ENCODE measurements at places on chromosomes 1 and 21.

GRCh38 chr1:21200767-21201166, 24.1 kb upstream of the EIF4G3 start:
- DNase-seq, result no peak

GRCh38 chr1:81430955-81431623, 369.6 kb upstream of the ADGRL2 start:
- no peak for DNase-seq

GRCh38 chr1:23562137-23562876, 3.0 kb upstream of the ID3 start:
- peak; percentile 98 for DNase-seq

DNA sequence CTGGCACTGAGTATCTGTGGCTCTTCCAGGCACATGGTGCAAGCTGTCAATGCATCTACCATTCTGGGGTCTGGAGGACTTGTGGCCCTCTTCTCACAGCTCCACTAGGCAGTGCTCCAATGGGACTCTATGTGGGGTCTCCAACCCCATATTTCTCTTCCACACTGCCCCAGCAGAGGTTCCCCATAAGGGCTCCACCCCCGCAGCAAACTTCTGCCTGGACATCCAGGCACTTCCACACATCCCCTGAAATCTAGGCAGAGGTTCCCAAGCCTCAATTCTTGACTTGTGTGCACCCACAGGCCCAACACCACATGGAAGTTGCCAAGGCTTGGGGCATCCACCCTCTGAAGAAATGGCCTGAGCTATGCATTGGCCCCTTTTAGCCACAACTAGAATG, 18.8 kb downstream of the ODF2L start:
- DNase-seq, result no peak

DNA sequence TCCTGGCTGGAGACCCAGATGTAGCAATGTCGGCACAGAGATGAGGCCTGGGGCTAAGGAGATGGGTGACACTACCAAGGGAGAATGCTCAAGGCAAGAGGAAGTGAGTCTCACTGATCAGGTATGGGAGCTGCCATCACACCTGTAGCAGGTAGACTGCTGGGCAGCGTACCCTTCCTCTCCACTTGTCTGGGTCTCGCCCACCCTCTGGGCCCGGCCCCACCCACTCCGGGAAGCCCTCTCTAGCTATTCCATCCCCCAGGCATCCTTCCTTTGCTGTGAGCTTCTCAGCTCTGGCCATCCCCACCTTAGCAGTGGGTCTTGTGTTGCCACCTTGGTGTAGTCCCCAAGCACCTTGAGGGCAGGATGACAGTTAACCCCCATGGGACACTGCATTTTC, 87.7 kb upstream of the EDN2 start:
- DNase-seq, result no peak

DNA sequence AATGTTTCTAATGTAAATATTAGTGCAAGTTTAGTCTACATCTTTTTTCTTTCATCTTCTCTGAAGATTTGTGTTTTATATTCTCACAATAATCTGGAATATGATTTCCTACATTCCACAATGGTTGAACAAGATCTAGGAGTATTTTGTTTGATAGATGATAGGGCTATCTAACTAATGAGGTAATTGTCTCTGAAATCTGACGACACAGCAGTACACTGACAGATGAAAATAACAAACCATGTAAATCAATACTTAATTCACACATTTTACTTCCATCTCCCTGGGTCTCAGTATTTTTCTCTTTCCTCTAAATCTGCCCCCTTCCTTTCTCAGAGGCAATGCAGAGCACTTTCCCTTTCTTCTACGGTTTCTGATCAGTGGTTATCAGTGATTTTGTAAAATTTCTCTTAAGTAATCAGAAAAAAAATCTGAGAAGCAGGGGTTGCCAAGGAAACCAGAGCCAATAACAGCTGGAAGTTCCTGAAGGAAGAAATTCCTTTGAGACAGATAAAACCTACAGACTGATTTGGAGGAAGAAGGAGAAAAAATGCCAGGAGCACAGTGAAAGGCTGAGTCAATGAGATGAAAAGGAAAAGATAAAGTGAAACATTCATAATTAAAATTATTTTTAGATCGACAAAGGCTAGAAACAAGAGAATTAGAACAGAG, 7.3 kb upstream of the ANKRD13C start:
- DNase-seq, result no peak

DNA sequence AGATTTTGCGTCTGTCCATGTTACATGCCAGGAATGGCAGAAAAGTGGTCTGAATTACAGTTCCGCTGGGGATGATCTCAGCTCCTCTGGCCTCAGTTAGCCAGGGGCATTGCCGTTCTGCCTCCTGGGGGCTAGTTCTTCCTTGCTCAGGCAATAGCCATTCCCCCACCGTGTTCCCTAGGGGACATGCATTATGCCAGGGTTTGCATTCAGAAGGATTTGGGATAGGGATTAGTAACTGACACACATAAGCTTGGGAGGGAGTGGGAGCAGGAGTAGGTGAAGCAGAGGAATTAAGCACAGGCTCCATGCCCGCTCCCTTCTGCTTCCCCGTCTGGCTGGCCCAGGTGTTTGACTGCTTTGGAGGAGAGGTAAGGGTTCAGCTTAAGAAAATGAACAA, 12.7 kb downstream of the LRRC71 start:
- DNase-seq, result no peak

DNA sequence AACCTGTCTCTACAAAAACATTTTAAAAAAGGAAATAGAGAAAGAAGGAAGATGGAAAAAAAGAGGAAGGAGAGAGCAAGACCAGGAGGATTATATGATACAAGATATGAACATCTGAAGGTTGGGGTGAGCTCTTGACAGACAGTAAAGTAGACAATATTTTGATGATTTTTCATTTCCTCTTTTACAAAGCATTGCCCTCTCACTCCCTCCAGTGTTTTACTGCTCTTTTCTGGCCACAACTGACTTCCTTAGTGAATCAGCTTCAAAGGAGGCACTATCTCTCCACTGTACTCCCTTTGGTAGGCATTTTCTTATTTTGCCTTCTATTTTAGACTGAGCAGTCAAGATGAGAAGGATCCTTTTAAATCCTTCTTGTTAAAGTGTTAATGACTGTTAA, 296.7 kb downstream of the KCTD3 start:
- no peak for DNase-seq

DNA sequence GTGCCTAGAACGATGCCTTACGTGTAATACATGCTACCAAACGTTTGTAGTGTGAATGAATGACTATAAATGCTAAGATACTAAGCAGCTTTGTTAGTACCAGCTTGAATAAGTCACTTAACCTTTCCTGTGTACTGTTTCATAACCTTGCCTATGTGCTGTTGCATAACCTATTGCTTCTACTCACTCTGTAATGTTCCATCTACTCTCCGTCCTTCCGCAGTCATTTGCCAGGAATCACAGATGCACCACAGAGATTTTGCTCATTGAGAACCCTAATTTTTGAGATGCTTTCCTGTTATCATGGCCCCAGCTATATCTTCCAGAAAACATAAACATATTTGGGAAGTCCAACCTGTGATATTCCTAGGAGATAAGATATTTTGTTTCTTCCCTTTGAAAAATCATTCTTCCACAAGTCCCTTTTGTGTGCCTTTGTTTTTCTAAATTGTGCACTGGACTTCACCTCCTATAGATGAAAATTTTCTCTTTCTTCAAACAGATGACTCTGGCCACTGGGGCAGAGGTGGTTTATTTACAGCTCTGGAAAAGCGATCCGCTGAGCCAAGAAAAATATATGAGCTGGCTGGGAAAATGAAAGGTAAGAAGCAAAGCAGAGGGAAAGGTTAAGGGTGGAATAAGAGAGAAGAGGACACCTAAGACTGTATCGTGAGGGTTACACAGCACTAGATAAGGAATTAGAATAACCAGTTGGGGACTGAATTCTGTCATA, 44.8 kb downstream of the CHD1L start:
- DNase-seq, result no peak

GRCh38 chr1:18200918-18201317, 93.3 kb downstream of the IGSF21 start:
- DNase-seq, result no peak

GRCh38 chr1:55007625-55008024, 8.9 kb downstream of the BSND start:
- no peak for DNase-seq

GRCh38 chr1:91804546-91805023, 81.4 kb downstream of the TGFBR3 start:
- no peak for DNase-seq

DNA sequence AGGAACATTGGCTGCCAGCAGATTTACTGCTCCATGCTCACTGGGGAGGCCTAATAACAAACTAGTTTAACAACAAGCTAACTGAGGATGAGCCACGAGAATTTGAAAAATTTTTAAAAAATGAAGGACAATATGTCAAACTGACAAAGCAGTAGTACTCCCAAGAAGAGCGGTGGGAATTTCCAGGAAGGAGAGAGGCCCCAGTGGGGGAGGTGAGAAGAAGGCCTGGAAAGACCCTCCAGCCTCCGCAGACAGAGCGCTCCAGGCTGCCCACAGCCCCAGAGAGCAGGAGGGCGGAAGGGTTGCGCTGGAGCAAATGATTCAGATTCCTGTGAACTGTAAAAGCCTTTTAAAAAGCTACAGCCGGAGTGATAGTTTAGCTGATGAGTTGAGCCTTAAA, 78.5 kb downstream of the SIPA1L2 start:
- DNase-seq, result no peak

DNA sequence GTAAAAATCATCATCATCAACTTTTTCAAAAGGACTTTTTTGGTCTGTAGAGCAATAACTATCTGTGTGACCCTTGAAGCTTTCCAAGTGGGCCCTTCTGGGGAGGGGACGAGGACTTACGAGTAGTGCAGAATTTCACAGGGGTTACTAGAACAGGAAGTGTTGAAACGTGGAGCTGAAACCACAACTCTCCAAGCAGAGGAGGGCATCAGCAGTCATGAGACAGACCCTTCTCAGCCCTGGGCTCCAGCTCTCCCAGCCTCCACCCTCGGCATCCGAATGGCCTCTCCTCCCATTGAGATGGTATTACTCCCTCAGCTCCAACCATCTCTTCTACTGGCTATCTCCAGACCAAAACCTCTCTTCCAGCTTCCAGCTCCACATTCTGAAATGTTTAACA, 3.6 kb downstream of the FAM89A start:
- DNase-seq, result no peak

DNA sequence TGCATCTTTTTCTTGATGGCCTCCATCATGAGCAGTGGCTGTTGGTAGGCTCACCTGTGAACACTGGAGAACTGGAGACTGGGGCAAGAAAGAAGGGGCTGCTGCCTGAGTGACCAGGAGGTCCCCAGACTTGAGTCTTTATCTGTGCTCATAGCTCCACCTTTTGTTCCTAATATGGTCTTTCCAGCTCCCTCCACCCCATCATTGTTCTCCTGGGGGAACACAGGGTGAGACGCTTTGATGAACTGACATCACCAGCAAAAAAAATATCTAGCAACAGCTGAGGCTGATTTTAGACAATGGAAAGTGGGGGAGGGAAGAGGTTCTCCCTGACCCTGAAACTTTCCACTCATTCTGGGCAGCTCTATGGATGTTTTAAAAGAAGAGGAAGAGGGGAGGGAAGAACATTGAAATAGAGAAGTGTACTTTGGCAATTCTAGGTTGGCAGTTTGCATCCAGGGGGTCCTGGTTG, at the start of gene TPM3:
Gene TPM3, minus strand, starts transcription at position 111 of the 472 bp plus-strand sequence. Its CDS starts 82 bp downstream, at position 29.
- DNase-seq, result no peak

- no peak for DNase-seq
Observed at GRCh38 chr21:31141389-31142000, 103.2 kb upstream of the KRTAP19-8 start.

- no peak for DNase-seq
Observed at GRCh38 chr1:43573066-43573800, 42.5 kb downstream of the PTPRF start.

DNA sequence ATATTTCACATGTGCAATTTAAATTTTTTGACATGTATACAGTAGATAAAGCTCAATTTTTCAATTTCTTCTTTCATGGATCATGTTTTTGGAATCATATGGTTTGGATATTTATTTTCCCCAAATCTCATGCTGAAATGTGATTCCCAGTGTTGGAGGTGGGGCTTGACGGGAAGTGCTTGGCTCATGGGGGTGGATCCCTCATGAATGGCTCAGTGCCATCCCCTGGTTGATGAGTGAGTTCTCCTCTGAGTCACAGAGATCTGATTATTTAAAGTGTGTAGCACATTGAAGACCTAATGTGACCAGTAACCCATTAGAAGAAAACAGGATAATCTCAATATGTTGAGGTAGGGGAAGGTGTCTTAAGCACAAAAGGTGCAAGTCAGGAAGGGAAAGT, 9.1 kb upstream of the IFI16 start:
- peak; percentile 82 for DNase-seq

- no peak for DNase-seq
Observed at GRCh38 chr1:167518331-167518700, at the start of gene CD247. CD247 (minus strand) TSS chr1:167518529; CDS start chr1:167518465, 64 bp downstream.

DNA sequence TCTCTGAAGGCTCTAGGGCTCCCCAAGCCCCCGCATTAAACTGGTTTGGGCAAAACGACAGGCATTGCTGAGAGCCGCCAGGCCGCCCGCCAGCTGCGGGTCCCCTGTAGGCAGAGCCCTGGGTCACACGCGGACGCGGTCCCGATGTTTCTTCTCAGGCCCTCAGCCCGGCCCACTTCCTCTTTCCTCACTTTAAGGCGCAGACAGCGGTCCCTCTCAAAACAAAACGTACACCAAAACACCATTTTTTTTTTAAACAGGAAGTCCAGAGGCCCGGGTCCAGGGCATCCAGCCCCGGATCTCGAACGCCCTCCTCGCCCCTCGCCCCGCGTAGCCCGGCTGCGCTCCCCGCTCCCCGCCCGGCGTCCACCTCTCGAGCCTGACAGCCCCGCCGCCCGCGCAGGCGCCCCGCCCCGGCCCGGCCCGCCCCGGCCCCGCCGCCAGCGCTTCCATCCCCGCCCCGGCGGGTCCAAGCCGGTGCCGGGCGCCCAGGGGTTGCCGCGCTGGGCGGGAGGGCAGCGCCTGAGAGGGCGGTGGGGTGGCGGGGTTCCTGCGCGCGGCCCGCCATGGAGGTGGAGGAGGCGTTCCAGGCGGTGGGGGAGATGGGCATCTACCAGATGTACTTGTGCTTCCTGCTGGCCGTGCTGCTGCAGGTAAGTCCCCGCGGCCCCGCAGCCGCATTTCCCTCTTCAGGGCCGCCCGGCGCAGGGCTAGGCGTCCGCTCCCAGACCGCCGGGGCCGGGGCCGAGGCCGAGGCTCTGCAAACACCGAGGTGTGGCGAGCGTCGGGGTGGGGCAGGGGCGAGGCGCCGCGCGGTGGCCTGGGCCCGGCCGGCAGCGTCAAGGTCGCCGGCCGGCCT, at the start of gene SLC22A15:
Gene SLC22A15, plus strand, starts transcription at position 452 of the 859 bp plus-strand sequence. Its CDS starts 115 bp downstream, at position 567.
- DNase-seq, result no peak

DNA sequence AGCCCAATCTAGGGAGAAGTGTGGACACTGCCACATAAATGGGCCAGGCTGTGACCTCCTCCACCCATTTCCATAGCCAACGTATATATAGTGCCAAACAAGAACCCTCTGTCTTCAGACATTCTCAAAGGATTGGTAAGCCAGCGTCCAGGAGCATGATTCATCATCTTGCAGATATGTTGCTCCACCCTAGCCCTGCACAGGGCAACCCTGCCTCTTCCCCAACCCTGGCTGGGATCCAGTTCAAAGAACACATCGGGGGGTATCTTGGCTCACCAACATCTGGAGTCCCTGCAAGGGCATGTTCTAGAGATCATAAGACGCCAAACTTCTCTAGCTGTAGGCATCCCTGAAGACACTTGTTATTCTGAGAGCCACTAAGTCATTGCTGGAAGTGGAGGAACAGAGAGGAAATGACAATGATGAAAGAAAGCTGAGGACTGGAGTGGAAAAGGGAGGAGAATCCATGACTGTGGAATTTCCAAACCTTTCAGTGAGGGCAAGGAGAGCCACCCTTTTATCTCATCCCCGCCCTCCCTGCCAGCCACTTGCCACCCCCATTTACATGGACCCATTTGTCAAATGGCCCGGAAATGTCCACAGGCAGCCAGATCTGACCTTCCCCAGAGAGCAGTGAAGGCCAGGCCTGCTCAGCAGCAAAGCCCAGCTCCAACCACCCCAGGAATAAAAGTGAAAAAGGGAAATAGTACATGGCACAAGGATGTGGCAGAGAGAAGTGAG, 144.1 kb upstream of the CTTNBP2NL start:
- no peak for DNase-seq

Measured in NCI-H1105 treated with DMSO at 0.1 percent for 48 hours (cell line).